Osteoblast (primary cell): ENCODE measurements at places on chromosomes 1 and 21. TPM values are rescaled to one million over a fixed set of nuclear protein-coding genes. Genes with fewer than 3 reads are reported as not detected.

- peak overlapping the region; percentile 19 for H3K27ac ChIP-seq
- H3K27me3 ChIP-seq, result no peaks in the 10 kb centered on the region
- H3K4me3 ChIP-seq, result no peak overlapping the region
- DNase-seq, result peak; percentile 88
- H3K36me3 ChIP-seq, result no peaks in the 10 kb centered on the region
These were observed 26.1 kb downstream of the ETS2 start for GRCh38 chr21:38831526-38832467.

DNA sequence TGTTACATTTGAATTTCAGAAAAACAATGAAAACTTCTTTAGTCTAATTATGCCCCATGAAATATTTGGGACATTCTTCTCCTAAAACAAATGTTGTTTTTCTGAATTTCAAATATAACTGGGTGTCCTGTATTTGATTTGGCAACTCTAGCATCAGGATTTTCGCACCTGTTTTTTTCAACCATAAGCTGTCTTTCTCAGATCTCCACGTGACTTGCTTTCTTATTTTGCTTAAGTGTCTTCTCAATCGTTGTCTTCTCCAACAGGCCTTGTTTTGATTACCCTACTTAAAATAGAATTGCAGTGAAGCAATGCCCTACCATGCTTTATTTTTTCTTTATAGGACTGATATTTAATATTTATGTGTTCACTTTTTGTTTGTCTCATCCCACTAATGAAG is 752.8 kb upstream of the RGS18 start:
- H3K27ac ChIP-seq, result no peak overlapping the region
- H3K27me3 ChIP-seq, result no peaks in the 10 kb centered on the region
- no peaks in the 10 kb centered on the region for H3K4me1 ChIP-seq
- H3K4me3 ChIP-seq, result no peak overlapping the region
- no peaks in the 10 kb centered on the region for H3K36me3 ChIP-seq
- DNase-seq, result no peak

GRCh38 chr1:67612788-67613241 is 72.2 kb upstream of the GADD45A start:
- no peak overlapping the region for H3K27ac ChIP-seq
- DNase-seq, result peak; percentile 44

- H3K36me3 ChIP-seq, result peaks cover 72% of the 10 kb centered on the region
- no peaks in the 10 kb centered on the region for H3K4me1 ChIP-seq
- no peak overlapping the region for H3K27ac ChIP-seq
- no peaks in the 10 kb centered on the region for H3K27me3 ChIP-seq
These were observed 32.3 kb downstream of the SLC66A1 start for GRCh38 chr1:19344372-19344810.

GRCh38 chr1:27596261-27596660 is 7.7 kb downstream of the AHDC1 start:
- no peak overlapping the region for H3K27ac ChIP-seq
- peaks cover 62% of the 10 kb centered on the region for H3K4me1 ChIP-seq
- H3K36me3 ChIP-seq, result no peaks in the 10 kb centered on the region
- DNase-seq, result peak; percentile 48

DNA sequence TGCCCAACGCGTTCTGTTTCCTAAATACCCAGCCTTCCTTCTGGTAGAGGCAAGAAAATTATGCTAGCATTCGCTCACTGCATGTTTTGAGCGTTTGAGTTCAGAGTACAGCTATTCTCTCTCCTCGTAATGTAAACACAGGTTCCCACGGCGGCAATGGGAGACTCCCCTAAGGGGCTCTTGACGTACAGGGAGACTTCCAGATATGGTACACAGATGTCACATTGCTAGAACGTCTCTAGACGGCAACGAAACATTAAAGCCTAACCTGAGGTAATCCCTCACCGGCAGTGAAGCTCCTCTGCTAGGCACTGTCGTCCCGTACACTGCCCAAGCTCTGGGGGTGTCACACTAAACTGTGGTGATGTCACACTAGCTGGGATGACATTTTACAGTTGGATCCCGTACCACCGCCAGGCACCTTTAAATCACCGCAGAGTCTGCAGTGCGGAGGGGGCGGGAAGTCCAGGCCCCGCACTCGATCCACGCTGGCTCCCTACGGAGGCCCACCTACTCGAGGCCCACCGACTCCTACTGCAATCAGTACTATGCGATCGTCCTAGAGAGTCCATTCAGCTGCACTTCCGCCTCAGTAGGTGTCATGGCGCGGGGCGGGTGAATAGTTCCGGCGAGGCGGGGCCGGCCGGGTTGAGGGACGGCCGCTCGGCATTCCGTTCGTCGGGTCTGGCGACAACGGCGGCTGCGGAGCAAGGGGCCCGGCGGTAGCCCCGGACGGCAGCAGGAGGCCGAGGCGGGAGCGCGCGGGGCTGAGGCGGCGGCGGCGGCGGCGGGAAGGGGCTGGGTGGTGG is at the start of gene HIPK1:
TSS of gene HIPK1 (plus strand) at position 384 of the 809 bp plus-strand sequence.
- peaks cover 26% of the 10 kb centered on the region for H3K4me1 ChIP-seq
- no peaks in the 10 kb centered on the region for H3K27me3 ChIP-seq
- H3K36me3 ChIP-seq, result peaks cover 3% of the 10 kb centered on the region
- peak within 1 kb of the TSS; percentile 98 for H3K4me3 ChIP-seq
- peak within 1 kb of the TSS; percentile 95 for H3K27ac ChIP-seq

- H3K27ac ChIP-seq, result no peak overlapping the region
- DNase-seq, result no peak
- peak overlapping the region; percentile 14 for H3K4me3 ChIP-seq
- H3K36me3 ChIP-seq, result no peaks in the 10 kb centered on the region
These were observed 111.4 kb upstream of the CDC42BPA start for GRCh38 chr1:227429447-227430359.

DNA sequence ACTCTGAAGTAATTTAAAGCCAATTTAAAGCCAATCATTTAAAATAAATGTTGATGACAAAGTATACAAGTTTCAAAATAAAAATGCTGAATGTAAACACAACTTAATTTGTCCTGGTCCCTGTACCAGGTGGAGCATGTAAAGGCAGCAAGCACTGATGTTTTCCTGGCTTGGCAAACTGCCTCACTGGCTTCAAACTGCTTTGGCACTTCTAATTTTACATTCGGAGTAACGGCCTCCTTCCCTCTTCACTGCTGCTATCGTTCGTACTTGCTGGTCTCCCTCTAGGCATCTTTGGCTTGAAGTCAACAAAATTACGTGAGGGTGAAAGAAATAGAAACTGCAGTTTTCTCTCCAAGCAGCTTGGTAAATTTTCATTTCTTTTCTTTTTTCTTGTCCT is 287.9 kb downstream of the LTN1 start:
- peaks cover 26% of the 10 kb centered on the region for H3K4me1 ChIP-seq
- no peaks in the 10 kb centered on the region for H3K36me3 ChIP-seq
- no peak overlapping the region for H3K27ac ChIP-seq
- H3K4me3 ChIP-seq, result no peak overlapping the region
- no peak for DNase-seq

DNA sequence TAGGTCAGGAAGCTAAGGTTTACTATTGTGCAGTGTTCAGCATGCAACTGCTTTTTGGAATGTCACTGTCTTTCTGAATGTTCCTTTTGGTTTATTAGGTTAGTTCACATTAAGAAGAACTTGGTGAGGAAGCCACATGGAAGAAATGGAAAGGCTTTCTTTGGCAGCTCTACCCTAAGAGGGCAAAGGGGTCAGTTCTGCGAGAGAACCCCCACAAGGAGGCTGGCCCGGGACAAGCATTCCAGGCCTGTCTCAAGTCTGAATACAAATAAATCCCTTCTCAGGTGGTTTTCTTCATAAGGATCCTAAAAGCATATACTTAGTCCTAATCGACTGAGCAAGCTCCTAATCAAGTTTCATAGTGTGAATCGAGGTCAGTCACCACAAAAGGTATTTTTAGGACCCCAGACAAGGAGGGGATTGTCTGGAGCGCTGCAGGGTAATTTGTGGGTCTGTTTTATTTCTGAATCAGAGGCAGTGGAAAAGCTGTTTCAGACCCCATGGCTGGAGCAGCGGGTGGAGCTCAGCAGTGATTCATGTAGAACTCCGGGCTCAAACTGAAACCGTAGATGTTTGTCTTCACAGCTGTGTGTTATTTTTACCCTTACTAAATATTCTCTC is 63.3 kb downstream of the ERG start:
- H3K4me3 ChIP-seq, result peak overlapping the region; percentile 54
- H3K4me1 ChIP-seq, result peaks cover 30% of the 10 kb centered on the region
- H3K36me3 ChIP-seq, result no peaks in the 10 kb centered on the region
- peaks cover 4% of the 10 kb centered on the region for H3K27me3 ChIP-seq
- peak; percentile 94 for DNase-seq

- peaks cover 14% of the 10 kb centered on the region for H3K4me1 ChIP-seq
- no peak overlapping the region for H3K27ac ChIP-seq
- H3K36me3 ChIP-seq, result no peaks in the 10 kb centered on the region
These were observed 69.0 kb downstream of the MAGI3 start for GRCh38 chr1:113459279-113459678.

PDE4B gene
- 19.2 and 21.4 TPM in 2 replicates for total RNA-seq

SPRR2E gene
- not detected in 2 replicates for total RNA-seq

PALMD gene
- total RNA-seq, result 2.5 and 5.6 TPM in 2 replicates

DNASE2B gene
- total RNA-seq, result not detected in 2 replicates

TRNP1 gene
- 6.5 TPM in 2 replicates for total RNA-seq

FDPS gene
- 191 and 216 TPM in 2 replicates for total RNA-seq

TRIM58 gene
- 0.29 and 0.36 TPM in 2 replicates for total RNA-seq

SDHC gene
- total RNA-seq, result 20.3 and 26.5 TPM in 2 replicates

CAMK2N1 gene
- 0.36 and 1.5 TPM in 2 replicates for total RNA-seq

TDRD10 gene
- total RNA-seq, result not detected in 2 replicates
